Left colon (tissue), 2 donors: ENCODE measurements at places on chromosomes 13 and 19.

DNA sequence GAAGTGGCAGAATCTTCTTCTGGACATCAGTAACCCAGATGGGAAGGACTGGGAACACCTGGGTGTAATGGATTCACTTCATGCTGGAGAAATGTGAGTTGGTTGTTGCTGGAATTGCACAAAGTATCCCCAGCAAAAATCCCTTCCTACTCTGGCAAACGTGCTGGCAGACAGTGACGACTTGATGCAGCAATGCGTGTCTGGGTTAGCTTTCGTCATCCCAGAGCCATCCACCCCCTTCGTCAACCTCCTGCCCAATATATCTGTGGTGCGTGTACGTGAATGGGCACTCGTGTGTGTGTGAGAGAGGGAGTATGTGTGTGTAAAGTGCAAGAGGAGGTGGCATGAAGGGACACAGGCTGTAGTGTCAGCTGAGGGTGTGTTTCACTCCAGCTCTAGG, 70.9 kb downstream of the TM9SF2 start:
- DNase-seq, result no peak

DNA sequence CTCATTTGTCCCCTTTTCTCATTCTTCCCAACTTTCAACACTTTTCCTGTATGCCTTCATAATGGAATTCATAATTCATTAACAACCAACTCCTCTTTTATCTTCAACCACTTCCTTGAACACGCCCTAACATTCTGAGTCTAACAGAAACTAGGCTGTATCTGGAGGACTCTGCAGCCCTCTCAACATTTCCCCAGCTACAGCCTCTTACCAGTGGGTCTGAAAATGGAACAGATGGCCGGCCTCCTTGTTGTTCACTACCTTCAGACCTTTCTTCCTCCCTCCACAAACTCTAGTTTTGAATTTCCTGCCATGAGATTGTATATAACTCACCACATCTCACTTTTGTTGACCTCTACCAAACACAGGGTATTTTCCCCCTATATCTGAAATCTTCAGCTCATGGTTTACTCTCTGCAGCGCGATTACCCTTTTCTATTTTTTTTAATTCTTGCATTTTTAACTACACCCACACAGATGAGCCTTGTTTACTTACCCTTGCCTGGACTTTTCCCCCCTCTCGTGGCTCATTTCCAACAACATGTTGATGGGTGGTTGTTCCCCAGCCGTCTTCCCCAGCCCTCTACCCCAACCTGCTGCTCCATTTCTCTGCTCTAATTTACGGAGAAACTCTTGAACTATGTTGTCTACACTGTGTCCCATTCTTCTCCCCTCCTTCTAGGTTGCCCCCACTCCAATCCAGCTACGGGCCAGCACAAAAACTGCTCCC, 846 bp downstream of the ZNF790 start:
- DNase-seq, result no peak

- DNase-seq, result peak; percentile 90
These were observed 6.3 kb upstream of the FDX2 start for GRCh38 chr19:10321874-10322835.

DNA sequence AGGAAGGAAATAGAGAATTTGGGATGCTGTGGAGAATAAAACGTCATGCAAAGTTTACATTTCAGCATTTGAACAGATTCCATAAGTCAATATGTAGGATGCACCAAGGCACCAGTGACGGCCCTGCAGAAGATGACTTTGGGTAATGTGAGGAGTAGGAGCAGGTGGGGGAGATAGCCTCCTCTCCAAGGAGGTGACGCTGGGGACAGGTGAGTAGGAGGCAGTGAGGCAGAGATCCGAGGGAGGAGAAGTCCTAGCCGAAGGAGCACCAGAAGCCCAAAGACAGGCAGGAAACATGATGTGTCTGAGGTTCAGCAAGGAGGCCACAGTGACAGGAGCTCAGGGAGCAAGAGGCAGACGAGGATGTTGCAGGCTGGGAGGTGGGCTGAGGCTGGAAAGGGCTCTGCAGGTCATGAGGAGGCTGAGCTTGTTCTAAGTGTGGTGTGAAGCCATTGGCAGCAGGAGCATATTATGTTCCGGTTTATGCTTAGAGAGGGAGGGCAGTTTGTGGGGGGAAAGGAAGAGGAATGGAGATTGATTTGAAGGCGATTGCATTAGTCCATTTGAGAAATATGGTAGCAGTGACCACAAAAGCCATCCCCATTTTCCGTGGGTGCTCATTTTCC, 55.7 kb upstream of the C1QTNF9 start:
- no peak for DNase-seq

DNA sequence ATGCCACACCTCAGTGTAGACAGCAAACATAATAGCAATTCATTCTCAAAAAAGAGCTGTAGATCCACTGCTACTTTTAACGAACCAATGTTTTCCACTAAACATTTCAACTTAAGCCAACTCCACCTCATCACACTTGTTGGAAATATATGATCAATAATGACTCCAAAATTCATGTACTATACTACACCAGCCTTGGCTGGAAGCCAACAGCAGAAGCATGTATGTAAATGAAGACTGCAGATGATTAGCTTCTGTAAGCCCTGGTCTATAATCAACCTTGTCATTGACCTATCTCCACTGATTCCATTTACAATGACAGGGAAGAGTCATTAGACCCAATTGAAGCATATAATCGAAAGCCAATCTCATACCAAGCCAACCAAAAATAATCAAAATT, 71.7 kb downstream of the STK24 start:
- DNase-seq, result no peak

DNA sequence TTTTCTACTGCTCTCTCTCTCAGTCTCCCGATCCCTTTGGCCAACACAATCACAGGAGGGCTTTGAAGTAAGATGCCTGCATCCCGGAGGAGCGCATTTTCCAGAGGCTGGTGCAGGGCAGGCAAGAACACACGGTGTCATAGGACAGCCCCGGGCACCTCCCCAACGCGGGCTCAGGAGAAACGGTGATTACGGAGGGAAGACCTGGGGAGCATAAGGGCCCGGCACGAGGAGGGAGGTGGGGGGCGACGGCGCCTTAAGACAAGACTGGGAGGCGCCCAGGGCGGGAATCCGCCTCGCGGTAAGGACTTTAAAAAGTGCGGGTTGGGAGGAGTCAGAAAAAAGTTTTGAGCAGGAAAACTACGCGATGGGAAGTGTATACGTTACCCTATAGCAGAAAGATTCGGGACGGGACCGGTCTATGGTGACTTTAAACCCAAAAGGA, 18.7 kb upstream of the ZNF888 start:
- DNase-seq, result peak; percentile 49

- no peak for DNase-seq
These were observed 553 bp downstream of the NAPA start for GRCh38 chr19:47514151-47514868.

DNA sequence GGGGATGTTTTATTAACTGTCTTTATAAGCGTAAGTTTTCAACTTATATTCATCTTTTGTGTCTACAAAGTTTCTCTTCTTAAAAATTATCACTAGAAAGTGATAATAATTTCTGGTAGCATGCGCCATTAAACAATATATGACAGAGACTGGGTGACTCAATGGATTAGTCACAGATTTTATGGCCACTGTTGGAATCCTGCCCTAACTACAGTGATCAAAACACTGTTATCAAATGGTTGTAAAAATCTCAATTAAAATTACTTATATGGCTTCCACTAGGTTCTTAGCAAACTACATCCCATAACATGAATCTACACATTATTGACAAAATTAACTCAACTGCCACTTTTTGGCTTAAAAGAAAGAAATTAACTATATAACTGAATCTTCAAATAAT, 350.0 kb downstream of the DACH1 start:
- no peak for DNase-seq

GRCh38 chr13:82719987-82720386, 1162.3 kb downstream of the SLITRK1 start:
- no peak for DNase-seq

DNA sequence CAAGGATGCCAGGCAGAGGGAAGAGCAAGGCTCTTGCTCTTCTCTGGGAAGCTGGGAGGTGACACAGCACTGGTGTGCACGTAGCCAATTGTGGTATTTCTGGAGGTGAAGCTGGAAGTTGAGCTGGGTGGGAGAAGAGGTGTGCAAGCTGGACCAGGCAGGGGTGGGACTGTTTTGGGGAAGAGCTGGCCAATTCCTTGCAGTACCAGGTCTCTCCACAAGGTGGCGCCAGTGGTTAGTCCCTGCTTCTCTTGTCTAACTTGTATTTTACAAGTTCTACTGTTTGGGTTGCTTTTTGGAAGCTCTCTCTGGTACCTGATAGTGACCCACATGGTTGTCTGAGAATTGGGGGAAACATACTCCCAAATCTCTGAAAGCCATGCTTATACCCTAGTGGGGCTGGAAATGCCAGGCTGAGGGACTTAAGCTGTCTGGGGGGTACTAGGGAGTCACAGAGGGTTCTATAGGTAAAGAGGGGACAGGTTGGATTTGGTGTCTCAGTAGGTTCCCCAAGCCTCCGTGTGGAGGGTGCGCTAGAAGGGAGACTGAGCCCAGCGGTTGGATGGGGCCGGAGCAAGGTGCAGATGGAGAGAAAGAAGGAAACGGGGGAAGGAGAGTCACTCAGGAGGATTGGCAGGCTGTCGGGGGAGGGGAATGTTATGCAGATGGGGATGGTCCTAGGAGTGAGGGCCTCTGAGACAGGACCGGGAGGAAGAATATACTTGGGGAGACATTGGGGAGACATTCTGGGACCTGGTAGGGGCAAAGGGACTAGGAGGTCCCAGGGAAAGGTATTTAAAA, 3.0 kb downstream of the HPN start:
- no peak for DNase-seq

DNA sequence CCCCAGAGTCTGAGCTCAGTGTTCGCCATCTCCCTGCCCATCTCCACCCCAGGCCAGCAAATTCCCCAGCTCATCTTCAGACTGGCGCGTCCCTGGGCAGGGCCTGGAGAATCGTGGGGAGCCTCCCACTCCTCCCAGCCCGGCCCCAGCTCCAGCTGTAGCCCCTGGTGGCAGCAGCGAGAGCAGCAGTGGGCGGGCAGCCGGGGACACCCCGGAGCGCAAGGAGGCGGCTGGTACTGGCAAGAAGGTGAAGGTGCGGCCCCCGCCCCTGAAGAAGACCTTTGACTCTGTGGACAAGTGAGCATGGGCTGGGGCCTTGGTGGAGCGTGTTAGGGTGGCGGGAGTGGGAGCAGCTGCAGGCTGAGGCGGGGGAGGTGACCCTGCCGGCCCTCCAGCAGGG, 8.4 kb upstream of the PRR19 start:
- no peak for DNase-seq

- DNase-seq, result peak; percentile 36
These were observed at the start of gene TMEM91 for GRCh38 chr19:41376241-41376997. Gene TMEM91, plus strand, starts transcription at chr19:41376533. Its CDS starts 1,777 bp downstream, at chr19:41378310.

DNA sequence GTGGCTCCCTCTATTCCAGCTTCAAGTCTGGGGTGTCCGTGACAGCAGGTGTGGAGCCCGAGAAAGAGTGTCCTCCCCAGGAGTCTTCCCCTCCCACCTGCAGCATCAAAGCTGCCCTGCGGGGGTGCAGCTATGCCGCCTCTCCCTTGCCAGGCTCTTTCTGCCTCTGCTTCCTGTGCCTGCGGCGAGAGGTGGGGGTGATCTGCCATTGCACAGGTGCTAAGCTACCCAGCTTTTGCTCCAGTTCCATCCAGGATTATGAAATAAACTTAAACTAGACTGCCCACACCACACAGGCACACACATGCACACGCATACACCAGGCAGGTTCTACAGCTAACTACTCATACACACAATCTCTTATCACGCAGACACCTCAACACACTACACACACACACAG, 104.7 kb upstream of the CLDN10 start:
- no peak for DNase-seq

- DNase-seq, result no peak
These were observed 5.6 kb downstream of the GRIK5 start for GRCh38 chr19:42064432-42064831.

- no peak for DNase-seq
These were observed 211.7 kb downstream of the LIG4 start for GRCh38 chr13:108003626-108004025.

DNA sequence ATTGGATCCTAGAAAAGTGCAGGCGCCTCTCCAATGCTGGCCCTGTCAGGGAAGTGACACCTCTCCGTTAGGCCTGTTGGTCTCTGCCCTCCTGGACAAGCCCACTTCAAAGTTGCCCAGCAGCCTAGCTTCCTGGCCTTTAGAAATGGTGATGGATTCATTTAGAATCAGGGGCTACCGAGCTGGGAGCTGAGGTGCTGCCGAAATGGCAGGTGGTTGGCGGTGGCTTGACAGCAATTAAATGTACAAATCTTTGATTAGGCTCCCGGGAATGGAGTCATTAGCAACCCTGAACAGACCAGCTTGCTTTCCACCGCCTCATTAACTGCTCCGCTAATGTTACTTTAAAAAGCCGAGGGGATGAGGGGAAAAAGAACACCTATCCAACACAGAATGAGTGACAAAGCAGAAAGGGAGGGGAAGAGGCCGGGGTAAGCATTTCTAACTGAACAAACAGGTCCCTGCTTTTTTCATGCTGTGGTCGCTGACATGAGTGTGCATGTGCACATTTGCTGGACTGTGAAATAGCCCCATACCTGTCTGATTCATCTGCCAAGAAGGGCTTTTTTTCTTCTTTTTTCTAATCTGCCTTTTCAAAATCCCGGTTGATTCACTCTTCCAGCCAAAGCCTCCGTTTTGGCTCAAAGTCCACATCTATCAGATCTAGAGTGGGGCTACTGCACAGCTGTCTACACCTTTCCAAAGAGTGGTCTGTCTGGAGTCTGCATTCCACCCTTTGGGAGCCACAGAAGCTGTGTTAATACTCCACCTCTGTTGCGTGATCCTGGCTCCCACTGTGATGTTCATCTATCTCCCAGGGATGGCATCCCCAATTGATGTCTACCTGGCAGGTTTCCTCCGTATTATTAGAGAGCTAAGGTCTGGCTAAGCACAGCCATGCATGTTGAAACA, 431.9 kb downstream of the COG6 start:
- no peak for DNase-seq
